Brain (organoid and tissue), 16 donors: ENCODE measurements at places on chromosomes 16 and 17.

DNA sequence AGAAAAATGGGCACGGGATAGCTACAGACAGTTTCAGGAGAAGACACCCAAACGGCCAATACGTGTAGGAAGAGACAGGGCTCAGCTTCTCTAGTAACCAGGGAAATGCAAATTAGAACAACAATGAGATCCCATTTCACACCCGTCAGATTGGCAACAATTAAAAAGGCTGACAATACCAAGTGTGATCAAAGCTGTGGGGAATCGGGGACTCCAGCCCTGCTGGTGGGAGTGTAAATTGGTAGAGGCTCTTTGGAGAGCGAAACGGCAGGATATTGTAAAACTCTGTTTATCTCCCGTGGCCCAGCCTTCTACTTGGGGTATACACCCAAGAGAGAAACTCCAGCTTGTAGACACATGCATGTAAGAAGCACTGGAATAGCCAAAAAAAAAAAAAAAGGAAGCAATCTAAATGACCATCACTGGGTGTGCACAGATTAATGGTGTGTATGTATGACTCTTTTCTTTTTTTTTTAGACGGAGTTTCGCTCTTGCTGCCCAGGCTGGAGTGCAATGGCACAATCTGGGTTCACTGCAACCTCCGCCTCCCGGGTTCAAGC is 27.5 kb downstream of the MYBBP1A start:
- peak; percentile 19 for DNase-seq

GRCh38 chr17:33506889-33507650 is 214.0 kb upstream of the ASIC2 start:
- DNase-seq: no peak

- DNase-seq: no peak
Measured at GRCh38 chr16:48317614-48318315, 67.4 kb downstream of the SIAH1 start.

GRCh38 chr16:85750146-85750826 is 610 bp downstream of the C16orf74 start:
- peak; percentile 40 for DNase-seq

DNA sequence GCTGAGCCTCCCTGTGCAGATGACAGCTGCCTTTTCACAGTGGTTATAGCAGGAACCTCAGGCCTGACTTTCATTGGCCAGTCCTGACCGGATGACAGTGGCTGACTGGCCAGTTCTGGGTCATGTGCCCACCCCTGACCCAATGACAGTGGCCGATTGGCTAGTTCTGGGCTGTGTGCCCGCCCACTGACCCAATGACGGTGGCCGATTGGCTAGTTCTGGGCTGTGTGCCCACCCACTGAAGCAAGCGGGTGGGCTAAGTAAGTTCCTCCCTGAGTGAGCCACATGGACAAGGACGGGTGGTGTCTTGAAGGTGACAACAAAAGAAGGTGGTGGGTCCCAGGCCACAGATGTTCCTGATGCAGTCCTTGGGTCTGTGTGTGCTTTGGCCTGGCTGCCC is 9.5 kb downstream of the DEF8 start:
- DNase-seq: peak; percentile 31
